ENCODE measurements at places on chromosomes 2 and 18. TPM values are rescaled to one million over a fixed set of nuclear protein-coding genes. Genes with fewer than 3 reads are reported as not detected.

DNA sequence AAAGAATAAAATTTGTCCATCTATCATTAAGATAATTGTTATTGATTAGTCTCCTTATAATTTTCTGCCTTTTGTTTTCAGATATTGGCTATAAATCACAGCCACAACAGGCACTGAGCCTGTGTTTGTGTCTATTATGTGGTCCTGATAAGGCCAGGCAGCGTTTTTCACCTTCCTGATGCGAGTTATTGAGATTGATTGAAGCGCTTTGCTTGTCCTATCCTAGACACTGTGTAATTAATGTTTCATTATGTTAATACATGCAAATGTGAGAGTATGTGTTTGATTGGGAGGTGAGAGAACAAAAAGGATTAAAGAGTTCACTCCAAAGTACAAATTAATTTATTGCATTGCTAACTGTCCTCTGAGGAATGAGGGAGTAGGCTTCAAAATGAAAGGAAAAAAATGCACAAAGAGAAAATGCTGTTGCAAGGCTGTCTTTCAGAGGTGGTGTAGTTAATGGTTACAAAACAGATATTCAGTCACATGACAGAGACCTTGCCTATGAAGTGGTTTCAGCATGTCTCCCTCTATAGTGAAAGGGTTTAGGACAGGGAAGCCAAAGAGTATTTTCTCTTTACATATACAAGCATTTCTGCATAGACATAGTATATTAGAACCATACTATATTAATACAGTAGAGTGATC is 391.1 kb downstream of the DCC start:
- no peak for DNase-seq

GRCh38 chr18:23107718-23108117 is 27.6 kb upstream of the CABLES1 start:
- no peak for DNase-seq

GRCh38 chr18:58527285-58527951 is 101.5 kb downstream of the ALPK2 start:
- DNase-seq = no peak

DNA sequence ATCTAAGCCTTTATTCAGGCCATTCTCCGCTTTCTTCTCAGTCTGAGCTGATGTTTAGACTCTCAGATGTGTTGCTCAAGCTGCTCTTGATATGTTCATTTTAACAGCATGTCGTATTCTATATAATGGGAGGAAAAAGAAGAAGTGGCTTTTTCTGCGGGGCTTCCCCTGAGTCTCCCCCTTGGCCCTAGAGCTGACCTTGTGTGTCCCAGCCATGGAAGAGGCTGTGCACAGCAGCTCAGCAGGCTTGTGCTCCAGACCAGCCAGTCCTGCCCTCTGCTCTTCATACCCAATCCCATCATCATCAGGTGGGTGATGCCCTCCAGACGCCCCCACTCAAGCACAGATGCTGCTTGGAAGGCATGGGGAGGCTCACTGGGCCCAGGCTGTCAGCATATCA is 155.1 kb upstream of the CELF4 start:
- DNase-seq = no peak

DNA sequence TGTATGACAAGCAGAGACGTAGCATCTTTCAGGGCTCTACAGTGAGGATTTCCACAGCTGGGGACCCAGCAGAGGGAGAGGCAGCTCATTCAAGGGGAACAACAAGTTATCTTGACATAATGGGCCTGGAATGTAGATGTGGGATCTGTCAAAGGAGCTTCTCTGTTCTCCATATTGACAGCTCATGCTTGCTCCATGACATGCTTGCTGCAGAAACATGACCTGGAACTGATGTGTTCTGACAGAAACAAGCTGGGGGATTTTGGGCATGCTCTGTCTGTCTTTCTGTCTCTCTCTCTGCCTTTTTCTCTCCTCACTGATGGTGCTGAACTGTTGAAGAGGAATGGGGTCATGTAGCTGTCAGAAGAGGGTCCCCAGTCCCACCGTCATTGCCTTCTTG is 79.6 kb downstream of the MMADHC start:
- no peak for DNase-seq

AQP4 gene
- not detected for total RNA-seq

All from SJSA1 (cell line).